Hindlimb muscle (tissue), 1 donor: ENCODE measurements at places on chromosomes 16 and 17.

DNA sequence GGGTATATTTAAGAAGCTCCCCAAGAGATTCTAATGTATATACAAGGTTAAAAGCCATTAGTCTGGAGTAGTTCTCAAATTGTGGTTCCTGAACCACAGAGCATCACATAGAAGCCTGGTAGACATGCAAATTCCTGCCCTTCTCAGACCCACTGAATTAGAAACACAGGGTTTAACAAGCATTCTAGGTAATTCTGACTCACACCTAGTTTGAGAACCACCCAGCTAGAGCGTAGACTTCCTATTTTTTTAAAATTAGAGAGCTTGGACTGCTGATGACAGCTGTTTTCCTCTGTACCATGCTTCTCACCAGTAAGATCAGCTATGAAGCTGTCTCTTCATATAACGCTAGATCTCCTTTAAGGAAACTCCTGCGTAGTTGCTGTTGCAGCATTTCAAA is 50.6 kb downstream of the HS3ST3B1 start:
- DNase-seq: no peak

DNA sequence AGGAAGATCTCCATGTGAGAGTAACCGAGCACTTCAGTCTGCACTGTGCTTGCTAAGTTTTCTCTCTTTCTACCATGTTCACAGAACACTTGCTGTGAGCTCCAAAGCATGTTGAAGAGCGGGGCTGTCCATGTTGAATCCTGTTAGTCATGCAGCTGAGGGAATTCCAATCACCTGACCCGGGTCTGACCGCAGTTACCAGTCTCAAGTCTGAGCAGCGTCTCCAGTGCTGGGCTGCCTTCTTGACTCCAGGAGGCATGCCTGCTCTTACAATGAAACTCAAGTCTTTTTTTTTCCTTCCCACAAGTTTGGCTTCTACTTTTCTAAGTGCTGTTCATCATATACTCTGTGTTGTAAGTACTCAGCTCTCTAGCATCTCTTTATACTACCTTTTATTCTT is 44.3 kb downstream of the HOXB1 start:
- DNase-seq: no peak

DNA sequence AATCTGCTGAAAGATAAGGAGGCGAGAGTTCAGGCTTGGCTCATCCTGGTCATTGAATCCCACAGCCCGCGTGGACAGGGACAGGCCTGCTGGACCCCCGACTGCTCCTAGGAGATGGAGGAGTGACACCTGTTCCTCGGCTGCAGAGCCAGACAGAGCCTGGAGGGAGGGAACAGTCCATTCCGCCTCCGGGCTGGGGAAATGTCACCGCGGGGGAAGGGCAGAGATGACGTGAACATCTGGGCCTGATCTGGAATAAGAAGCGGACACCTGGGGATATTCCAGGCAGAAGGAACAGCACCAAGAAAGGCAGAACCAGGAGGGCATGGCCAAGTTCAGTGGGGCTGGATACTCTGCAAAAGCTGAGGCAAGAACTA is 1.5 kb downstream of the ZNF747 start:
- no peak for DNase-seq

DNA sequence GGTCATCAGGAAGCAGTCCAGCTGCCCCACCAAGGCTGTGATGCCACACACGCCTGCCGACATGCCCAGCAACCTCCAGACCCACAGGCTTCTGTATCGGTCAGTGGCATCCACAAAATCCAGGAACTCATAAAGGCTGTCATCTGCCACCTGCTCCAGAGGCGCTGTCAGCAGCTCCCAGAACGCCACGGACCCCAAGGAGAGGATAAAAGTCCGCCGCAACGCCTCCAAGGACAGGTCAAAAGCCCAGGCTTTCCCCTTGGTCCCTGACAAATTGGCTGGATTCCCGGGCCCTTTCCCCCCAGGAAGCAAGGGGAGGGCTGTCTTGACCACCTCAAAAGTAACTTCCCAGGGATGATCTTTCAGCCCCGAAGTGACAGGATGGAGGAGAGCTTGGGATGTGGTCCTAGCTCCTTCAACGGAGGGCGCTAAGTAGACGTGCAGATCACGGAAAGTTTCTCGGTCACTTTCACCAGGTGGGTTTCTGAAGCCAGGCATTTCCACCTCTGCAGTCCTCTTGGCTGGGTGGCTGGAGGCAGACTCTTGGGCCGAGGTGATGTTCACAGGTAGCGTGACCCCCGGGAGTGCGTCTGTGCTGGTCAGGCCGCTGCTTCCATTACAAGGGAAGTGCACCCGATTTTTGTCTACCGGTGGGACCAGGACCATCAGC is 854 bp downstream of the MFSD6L start:
- no peak for DNase-seq

GRCh38 chr17:65750166-65750565 is 188.7 kb upstream of the AXIN2 start:
- DNase-seq: no peak

DNA sequence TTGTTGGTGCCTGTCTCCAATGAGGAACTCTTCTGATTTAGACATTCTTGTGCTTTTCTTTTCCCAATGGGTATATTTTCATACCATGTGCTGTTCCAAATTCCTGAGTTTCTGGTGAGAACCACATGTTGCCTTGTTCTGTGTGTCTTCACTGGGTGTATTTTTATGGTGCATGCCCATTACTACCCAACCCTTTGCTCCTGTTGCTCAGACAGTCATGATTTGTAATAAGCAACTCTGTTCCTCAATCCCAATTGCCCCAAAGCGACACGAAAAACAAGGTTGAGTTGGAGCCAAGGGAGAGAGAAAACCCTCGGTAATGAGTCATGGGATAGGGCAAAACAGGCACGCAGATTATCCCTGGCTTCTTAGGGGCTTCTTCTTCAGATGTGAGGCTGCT is 101.8 kb downstream of the ABCA8 start:
- no peak for DNase-seq

GRCh38 chr17:65630502-65630901 is 69.1 kb upstream of the AXIN2 start:
- DNase-seq: no peak

DNA sequence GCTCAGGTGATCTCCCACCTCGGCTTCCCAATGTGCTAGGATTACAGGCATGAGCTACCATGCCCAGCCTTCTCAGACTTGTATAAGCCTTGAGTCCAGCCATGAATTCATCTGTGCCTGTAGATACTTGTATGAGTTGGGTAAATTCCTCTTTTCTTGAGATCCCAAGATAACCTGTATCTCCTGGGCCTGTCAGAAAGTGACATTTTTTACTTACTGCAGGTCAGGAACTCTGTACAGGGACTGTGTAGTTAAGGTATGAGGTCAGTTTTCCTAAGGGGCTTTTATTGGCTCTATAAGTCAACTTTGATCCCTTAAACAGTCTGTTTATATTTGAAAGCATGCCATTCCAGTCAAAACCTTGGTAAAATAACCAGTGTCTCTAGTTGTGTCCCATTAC is 106.3 kb upstream of the HAS3 start:
- no peak for DNase-seq

GRCh38 chr16:30876867-30877266 is 17.0 kb downstream of the BCL7C start:
- no peak for DNase-seq

DNA sequence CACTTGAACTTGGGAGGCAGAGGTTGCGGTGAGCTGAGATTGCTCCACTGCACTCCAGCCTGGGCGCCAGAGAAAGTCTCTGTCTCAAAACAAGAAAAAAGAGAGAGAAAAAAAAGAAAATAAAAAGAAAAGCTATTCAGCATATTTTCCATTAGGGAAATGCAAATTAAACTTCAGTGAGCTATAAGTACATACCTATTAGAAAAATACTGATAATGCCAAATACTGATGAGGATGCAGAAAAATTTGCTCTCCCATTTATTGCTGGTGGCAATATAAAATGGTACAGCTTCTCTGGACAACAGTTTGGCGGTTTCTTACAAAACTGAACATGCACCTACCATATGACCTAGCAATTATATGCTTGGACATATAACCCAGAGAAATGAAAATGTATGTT is 9.8 kb downstream of the KRT10 start:
- no peak for DNase-seq

GRCh38 chr17:2889256-2889655 is 93.0 kb downstream of the RAP1GAP2 start:
- DNase-seq: no peak

GRCh38 chr16:6701096-6701495 is 631.5 kb upstream of the RBFOX1 start:
- no peak for DNase-seq

DNA sequence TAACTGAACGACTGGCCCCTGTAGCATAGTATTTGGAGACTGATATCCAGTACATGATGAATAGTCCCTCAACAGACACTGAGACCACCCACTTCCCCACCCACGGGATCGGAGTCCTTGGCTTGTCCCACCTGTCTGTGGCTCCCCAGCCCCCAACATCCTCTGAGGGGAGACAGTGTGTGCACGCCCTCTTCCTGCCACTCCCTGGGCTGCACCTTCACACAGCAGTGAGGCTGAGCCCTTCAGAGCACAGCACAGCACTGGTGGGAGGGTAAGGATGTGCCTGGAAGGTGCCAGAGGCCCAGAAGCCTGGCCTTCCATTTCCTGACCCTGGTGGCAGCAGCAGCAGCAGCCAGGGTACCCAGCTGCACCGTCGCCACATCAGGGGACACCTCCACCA is 11.0 kb downstream of the DNASE1 start:
- no peak for DNase-seq

- no peak for DNase-seq
These were observed 239.2 kb downstream of the PRKCA start for GRCh38 chr17:66541461-66542128.

DNA sequence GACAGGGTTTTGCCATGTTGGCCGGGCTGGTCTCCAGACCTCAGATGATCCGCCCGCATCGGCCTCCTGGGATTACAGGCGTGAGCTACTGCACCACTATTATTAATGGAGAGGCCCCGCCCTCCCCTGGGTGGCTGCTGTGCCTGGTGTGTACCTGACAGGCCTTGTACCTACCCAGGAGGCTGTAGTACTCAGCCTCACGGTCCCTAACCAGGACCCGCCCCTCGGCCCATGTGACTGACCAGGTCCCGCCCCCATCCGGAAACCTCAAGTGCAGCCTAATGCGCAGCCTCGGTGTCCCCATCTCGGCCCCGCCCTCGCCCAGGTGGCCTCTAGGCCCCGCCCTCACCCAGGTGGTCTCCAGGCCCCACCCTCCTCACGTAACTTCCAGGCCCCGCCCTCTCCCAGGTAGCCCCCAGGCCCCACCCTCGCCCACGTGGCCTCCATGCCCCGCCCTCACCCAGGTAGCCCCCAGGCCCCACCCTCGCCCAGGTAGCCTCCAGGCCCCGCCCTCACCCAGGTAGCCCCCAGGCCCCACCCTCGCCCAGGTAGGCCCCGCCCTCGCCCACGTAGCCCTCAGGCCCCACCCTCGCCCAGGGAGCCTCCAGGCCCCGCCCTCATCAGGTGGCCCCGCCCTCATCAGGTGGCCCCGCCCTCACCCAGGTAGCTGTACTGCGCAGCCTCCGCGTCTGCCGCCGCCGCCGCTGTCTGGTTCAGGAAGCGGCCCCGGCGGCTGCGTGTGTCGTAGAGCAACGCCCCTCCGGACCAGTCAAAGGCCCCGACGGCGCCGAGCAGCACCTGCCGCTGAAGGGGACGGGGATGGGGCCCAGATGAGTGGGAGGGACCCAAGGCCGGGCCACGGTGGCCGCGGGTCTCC is 31.0 kb downstream of the HASPIN start:
- DNase-seq: no peak

DNA sequence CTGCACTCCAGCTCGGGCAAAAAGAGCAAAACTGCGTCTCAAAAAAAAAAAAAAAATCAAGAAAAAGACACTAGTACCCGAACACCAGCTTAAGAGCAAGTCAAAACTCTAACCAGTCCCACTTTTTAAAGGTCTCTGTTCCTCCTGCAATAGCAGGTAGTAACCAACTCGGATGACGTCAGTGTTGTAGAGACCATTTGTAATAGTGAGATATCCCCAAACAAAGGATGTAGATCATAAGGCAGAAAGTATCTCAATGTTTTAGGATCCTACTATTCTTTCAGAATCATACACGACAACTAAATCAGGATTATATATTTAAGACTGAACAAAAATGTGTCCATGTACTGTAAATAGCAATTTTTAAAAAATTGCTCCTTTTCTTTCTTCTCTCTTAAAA is 2.4 kb downstream of the JPT1 start:
- DNase-seq: no peak

DNA sequence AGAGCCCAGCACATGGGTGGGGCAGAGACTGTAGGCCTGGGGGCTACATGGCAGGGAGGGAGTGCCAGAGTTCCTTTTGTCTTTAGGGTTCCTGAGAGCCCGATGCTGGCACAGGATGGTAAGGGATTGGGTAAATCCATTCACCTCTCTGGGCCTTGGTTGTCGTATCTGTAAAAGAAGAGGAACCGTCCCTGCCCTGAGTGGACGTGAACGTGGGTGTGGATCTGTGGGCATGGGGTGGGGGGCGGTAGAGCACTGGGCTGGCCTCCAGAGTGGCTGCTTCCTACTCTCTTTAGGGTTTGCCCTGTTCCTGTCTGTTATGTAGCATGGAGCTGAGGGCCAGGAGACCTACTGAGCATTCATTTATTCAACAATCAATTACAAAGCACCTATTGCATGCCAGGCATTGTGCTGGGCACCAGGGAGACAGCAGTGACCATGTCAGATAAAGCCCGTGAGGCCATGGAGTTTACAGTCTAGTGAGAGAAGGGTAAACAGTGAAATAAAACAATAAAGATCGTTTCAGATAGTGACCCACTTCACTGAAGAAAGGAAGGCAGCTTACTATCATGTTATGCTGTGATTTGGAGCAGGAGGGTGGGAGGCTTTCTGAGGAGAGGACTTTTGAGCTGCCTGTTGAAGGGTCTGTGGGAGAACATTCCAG is 13.1 kb upstream of the TCAP start:
- DNase-seq: no peak

GRCh38 chr16:21989751-21990150 is 11.2 kb downstream of the PDZD9 start:
- DNase-seq: no peak

GRCh38 chr16:15404792-15405191 is 9.2 kb downstream of the MPV17L start:
- DNase-seq: no peak

DNA sequence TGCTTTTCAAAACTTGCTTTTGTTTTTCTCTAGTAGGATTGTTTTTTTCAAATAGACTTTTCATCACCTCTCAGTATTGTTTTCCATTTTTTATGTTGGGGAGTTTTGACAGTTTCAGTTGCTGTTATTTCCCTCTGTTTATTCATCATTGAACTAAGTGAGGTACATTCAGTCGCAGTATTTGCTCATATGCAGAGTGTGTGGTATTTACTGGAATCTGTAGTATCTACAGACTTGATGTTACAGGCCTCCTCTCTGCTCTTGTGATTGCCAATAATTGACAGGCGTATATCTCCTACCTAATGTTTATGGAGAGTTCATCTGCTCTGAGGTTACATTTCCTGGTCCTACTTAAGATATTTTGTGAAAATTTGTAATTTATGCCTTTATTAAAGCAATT is 49.6 kb downstream of the COX10 start:
- DNase-seq: no peak

GRCh38 chr17:16945136-16945482 is 26.8 kb downstream of the TNFRSF13B start:
- DNase-seq: no peak

GRCh38 chr17:13415871-13416416 is 185.8 kb downstream of the HS3ST3A1 start:
- no peak for DNase-seq
